HepG2 (cell line): ENCODE measurements at places on chromosomes 11 and 22.

GRCh38 chr11:30710221-30710620 is 124.1 kb upstream of the MPPED2 start:
- DNase-seq = no peak

DNA sequence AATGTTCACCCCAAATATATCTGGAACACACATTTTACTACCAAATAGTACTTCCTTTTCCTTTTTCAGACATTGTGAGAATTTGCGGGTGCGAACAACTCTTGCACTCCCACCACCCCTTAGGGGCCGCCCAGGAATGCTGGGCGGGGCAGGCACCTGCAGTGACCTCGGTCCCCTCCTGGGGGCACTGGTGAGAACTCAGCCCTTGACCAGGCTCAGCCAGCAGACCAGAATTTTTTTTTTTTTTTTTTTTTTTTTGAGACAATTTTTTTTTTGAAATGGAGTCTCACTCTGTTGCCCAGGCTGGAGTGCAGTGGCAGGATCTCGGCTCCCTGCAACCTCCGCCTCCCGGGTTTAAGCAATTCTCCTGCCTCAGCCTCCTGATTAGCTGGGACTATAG is 75.8 kb downstream of the ARHGAP8 start:
- DNase-seq = no peak

- no peak for DNase-seq
Observed at GRCh38 chr11:134531327-134532130, 119.5 kb upstream of the B3GAT1 start.

- no peak for DNase-seq
Observed at GRCh38 chr22:27725661-27726060, 75.9 kb downstream of the MN1 start.

- no peak for DNase-seq
Observed at GRCh38 chr11:17591293-17591692, 44.2 kb downstream of the OTOG start.

DNA sequence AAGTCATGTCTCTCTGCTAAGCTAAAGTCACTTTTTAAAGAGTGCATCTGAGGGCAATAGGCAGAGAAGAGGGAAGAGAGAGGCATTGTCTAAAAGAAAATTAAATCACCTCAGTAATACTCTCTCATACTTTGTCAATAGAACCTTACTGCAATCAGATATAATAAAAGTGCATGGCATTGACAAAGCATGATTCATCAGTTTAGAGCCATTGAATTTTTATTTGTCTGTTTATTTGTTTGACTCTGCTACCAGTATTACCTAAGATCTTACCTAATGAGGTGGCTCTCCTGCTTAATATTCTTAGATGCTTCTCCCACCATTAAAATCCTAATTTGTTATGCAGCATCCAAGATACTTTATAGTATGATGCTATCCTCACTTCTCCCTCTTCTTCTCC is 209.0 kb downstream of the PGR start:
- DNase-seq = no peak

- DNase-seq = no peak
Observed at GRCh38 chr11:15602785-15603567, 488.3 kb downstream of the INSC start.

DNA sequence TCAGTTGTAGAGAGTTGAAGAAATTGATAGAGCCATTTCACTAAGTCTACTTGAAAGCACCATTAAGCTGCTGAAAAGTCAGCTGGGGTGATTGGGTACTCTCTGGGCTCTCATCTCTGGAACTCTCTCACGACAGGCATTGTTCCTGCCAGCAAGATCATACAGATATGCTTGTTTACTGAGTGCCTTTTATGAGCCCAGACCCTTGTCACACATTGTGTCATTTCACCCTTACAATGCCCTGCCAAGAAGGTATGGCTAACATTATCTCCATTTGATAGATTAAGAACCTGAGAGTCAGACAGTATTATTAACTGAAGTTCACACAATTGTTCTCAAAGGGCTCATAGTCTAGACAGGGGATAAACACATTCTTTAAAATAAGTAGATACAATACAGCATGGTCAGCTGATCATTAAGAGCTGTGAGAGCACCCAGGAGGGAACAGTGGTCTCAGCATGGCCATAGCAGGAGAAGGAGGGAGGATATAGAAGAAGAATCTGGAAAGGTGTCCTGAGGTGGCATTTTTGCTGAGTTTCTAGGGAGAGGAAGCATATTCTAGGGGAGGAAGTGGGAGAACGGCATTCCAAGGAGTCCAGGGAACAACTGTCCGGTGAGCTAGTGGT is 580.5 kb downstream of the INSC start:
- DNase-seq = no peak

DNA sequence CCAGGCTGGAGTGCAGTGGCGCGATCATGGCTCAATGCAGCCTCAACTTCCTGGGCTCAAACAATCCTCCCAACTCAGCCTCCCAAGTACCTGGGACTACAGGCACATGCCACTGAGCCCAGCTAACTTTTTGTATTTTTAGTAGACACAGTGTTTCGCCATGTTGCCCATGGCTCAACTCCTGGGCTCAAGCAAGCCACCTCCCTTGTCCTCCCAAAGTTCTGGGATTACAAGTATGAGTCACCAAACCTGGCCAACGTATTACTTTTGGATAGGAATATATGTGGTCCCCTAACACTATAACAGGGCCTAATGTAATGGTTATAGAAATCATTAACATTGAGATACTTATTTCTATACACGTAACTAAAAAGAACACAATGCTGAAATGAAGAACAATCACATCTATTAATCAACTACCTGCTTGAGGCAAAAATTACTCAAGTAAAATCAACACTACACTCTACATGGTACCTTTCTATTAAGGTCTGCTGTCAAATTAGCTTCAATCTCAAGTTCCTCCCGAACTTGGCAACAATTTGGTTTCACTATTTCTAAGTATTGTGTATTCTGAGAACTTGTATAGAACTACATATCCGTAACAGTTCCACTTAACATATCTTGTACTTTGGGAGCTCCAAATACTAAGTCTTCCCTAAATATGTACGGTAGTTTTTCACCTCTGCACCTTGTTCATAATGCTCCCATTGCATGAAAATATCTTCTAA is 124.9 kb downstream of the FCHSD2 start:
- DNase-seq = no peak

- no peak for DNase-seq
Observed at GRCh38 chr11:74318241-74318932, 6.9 kb upstream of the P4HA3 start.

DNA sequence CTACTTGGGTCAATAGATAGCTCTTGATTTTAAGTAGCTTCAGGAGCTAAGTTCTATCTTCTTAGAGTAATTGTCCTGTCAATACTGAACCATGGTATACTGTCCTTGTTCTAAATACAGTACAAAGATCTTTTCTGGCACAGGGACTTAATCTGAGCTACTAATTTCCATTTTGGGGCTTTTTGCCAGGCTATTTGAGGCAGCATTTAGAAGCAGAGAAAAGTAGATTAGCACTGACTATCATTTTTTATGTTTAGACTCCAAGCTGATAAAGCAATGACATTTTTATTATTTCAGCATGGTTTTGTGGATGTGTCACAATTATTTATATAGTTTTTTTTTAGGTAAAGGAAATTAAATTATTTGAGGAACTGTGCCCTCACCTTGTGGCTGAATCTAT is 163.2 kb downstream of the FAT3 start:
- DNase-seq = no peak

DNA sequence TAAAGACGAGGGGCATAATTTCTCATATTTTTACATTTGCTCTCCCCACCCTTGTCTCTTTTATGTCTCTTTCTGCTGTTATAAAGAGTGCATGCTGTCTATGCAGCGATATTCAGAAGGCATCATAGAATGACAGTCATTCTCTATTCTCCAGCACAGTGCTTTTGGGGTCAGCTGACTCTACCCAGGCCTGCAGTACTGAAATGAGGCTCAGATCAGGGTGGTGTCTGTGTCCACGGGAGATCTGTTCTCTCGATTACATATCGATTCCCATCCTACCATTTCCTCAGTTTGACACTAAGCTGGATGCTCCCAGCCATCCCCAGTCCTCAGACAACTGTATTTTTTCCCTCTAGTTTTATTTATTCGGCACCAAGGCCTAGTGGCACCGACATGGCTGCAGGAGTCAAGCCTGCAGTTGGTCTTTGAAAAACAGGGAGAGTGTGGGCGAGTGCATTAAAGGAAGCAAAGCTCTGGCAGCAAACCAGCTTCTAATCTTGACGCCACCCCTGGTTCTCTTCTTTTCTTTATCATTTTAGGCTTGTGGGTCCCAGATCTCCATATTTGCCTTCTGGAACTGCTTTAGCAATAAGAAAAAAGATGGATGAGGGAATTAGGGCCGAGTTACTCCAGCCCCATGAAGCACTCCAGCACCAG is 71.6 kb upstream of the PICALM start:
- no peak for DNase-seq

DNA sequence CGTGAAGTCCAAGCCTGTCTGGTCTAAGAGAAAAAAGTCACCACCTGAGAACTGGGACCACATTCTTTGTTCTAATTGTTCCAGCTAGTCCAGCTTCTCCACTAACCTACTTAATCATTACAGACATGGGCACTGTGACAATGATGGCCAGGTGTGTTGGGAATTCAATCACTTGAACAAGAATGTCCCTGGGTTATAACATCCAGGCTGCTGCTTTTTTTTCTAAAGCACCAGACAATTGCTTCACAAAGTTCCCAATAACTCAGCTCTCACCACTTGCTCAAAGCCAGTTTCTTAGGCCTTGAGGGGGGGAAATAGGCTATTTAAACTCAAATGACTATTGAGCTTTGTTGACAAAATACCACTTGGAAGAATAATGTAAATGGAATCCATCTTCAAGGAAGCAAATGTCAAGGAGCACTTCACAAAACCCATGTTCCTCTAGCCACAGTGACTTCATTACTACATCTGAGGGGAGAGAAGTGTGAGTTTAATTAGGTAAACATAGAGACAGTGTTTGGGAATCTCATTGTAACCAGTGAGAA is 80.3 kb downstream of the ME3 start:
- no peak for DNase-seq

DNA sequence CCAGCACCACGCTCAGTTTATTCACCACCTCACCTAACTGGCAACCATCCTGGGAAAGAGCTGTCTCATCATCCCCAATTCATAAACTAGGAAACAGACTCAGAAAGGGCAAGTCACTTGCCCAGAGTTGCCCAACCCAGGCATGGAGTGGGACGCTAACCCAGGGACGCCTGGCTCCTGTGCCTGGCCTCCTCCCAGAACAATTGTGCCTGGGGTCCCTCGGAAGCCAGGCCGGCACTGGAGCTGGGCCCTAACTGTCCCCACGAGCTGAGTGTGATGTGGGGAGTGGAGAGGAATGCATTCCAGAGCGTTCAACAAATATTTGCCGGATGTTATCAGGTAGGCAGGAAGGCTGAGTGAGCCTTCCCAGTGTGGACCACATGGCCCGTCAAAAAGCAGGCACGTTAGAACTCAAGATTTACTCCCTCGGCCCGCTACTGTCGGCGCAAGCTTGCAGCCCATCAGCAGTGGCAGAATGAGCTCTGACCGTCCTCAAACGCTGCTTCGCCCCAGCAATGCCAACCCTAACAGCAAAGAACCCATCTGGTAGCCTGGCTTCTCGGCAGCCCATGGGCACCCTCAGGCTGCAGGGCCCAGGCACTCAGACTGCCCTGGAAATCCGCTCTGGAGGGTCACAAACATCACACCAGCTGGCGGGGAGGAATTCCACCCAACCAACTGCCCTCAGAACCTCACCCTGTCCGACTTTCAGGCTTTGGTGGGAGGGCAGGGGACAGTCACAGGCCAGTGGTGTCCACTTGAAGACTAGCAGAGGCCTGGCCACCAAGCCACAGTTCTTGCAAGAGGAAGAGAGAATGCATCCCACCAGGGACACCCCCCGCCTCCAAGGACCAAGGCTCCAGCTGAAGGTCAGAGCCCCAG is 35.6 kb downstream of the MYH9 start:
- peak; percentile 91 for DNase-seq

DNA sequence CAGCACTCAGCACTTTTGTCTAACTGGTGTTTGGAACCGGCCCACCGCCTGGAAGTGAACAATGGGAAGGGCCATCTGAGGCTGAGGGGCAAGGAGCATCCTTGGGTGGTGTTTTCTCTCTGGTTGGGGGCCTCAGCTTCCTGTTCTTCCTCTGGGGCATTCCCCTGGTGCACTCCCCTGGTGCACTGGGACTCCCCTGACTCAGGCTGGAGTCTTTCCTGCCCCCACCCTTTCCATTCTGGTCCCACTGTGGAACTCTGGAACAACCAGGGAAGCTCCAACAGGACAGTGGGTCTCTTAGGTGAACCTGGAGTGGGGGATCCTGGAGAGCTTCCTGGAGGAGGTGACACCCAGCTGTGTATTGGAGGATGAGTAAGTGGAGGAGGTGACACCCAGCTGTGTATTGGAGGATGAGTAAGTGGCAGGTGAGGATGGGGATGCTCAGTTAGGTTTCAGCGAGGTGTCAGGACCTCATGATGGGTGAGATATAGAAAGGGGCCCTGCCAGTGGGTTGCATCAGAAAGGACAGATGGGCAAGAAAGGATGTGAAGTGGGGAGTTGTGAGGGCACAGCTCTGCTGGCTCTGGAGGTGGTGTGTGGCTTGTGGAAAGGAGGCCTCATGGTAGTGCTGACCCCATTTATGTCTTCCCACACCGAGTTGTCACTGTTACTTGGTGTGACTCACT is 132.1 kb downstream of the OSBP2 start:
- no peak for DNase-seq

- no peak for DNase-seq
Observed at GRCh38 chr11:45405916-45406670, 120.0 kb upstream of the SYT13 start.

- no peak for DNase-seq
Observed at GRCh38 chr11:85945788-85946187, 90.6 kb downstream of the CCDC83 start.

- no peak for DNase-seq
Observed at GRCh38 chr22:19194766-19195536, 16.4 kb upstream of the SLC25A1 start.

DNA sequence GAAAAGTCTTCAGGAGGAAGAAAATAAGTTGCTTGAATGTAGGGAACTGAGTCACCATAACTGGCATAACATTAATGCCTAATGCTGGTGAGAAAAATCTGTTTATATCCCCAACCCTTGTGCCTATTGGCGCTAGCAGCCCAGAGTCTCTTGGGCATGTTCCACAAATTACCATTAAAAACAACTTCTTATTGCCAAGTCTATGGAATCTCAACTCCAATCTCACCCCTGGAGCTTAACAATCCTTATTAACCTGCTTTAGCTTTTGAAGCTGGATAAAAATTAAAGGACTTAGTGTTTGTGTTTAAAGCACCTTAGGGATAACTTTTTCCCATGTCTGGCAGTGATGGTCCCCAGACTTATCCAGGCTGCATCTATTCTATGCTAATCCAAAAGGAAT is 143.0 kb downstream of the APIP start:
- DNase-seq = no peak

- DNase-seq = no peak
Observed at GRCh38 chr11:114058026-114058706, 1.3 kb upstream of the ZBTB16 start.

GRCh38 chr11:3866206-3866605 is 10.7 kb downstream of the STIM1 start:
- peak; percentile 84 for DNase-seq

GRCh38 chr22:42793848-42794405 is 63.1 kb downstream of the ARFGAP3 start:
- no peak for DNase-seq

GRCh38 chr22:47580121-47580520 is 817.7 kb downstream of the TBC1D22A start:
- no peak for DNase-seq
